Fibroblast of skin of back (primary cell): ENCODE measurements at places on chromosomes 5 and 9.
A peak's percentile ranks its signal among the peaks of the same experiment; 100 is the strongest.

DNA sequence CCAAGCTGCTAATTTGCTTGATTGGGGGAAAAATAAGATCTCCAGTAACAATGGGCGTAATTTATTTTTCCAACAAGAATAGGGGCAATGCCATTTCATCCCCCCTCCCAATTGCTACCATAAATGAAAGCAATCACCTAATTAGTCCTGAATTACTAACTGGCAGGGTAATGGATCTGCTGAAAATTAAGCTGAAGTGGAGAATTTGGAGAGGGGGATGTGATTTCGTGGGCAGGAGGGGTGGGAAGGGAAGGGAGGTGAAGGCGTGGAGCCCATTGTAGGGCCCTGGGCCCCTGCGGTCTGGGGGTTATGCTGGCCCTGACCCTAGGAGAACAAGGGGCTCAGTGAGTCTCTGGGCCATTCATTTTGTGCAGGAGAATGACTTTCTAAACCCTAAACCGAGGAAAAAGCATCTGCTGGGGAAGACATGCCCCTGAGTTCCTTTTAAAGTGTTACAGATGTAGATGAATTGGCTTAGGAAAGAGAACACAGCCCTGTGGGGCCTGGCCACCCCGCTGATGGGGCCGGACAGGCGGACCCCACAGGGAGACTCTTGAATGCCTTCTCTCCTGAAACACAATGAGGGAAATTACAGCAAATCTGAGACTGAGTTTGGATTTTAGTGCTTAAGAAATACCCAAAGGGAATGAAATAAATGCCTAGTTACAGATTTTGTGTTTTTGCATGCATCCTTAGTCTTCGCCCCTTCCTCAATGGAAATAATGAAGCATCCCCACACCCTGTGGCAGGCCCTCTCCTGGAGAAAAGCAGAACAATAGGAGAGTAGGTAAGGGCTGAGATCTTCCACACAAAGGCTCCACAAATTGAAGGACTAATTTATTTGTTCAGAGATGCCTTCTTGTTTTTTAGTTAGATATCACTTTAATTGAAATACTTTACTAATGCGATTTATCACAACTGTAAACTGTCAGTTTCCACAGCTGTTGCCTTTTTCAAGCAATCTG, 143.2 kb downstream of the PSAT1 start:
- peak; percentile 7 for DNase-seq

GRCh38 chr5:32584646-32585045, 711 bp upstream of the SUB1 start:
- DNase-seq, result no peak

- DNase-seq, result peak; percentile 40
Observed at GRCh38 chr9:127014216-127014909, 99.8 kb downstream of the RALGPS1 start.

DNA sequence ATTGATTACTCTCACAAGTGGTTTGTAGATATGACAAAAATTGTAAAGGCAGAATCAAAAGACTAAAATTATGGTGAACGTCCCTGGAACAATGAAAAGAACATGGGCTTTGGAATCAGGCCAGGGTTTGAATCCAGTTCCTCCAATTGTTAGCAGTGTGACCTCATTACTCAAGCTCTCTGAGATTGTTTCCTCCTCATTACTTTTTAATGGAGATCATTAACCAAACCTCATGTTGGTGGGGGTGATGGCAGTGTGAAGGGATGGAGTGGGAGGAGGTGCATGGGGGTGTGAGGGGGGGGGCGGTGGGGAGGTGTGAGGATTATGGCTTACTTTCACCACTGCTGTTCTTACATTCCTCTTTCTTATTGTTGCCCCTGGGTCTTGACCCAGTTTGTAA, 44.1 kb upstream of the FOXE1 start:
- DNase-seq, result no peak

- no peak for DNase-seq
Observed at GRCh38 chr5:102764381-102765004, 9.4 kb downstream of the PAM start.

- DNase-seq, result peak; percentile 47
Observed at GRCh38 chr5:134026521-134027287, 21.9 kb upstream of the VDAC1 start.

GRCh38 chr5:54728588-54728915, 211.0 kb downstream of the SNX18 start:
- no peak for DNase-seq

- no peak for DNase-seq
Observed at GRCh38 chr5:6252581-6252980, 125.8 kb downstream of the MED10 start.

GRCh38 chr5:171309276-171310211, 496 bp downstream of the TLX3 start:
- no peak for DNase-seq

GRCh38 chr5:7882926-7883325, 14.0 kb downstream of the MTRR start:
- no peak for DNase-seq

- DNase-seq, result no peak
Observed at GRCh38 chr5:150746-151145, 40.5 kb upstream of the LRRC14B start.

DNA sequence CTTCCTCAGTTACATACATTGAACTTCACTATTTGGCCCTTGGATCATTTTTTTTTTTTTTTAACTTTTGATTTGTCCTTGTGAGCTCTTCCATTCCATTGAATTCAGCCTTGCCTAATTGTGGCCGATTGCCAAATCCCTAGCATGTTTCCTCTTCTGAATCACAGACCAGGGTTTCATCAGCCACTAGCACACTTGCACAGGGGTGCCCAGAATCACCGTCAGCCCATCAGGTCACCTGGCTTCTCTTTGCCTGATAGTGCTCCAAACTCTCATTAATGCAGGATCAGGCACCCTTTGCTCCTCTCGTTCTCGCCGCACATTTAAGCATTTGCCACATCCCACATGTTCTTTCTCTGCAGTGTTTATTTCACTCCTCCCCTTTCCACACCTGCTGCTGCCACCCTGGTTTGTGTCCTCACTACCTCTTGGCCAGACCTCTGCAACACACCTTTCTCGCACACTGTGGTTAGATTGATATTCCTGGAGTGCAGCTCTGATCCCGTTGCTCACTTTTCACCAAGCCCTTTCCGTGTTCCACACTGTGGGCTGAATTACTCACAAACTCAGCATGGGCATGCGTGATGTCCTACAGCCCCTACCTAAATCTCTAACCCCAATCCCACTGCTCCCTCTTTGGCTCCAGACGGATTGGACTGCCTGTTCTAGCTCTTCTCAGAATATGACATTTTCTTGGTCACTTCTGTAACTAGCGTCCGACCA, 9.8 kb downstream of the PIK3R1 start:
- peak; percentile 85 for DNase-seq

GRCh38 chr5:5437227-5438172, 15.0 kb downstream of the ICE1 start:
- DNase-seq, result no peak

GRCh38 chr5:118996098-118996497, 7.8 kb upstream of the DTWD2 start:
- DNase-seq, result no peak

DNA sequence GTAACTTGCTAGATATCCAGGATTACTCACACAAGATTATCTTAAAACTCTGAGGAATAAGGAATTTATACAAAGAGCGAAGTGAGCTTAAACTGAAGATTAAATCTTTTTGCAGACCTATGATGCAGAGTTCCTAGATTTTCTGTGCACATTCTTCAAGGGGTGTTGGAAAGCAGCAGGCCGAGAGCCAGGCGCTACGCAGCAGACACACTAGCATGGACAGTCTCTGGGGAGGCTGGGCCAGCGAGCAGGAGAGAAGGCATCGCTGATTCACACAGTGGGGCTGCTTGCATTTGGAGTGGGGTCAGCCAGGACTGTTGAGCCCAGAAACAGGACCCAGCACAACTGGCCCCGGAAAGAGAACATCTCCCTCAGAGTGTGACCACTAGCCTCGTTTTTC, 136.3 kb downstream of the ADAMTS16 start:
- DNase-seq, result no peak

- no peak for DNase-seq
Observed at GRCh38 chr9:16303506-16303905, 567.0 kb downstream of the BNC2 start.

- DNase-seq, result no peak
Observed at GRCh38 chr5:140443-140829, 48.5 kb downstream of the PLEKHG4B start.

- DNase-seq, result no peak
Observed at GRCh38 chr5:9878206-9878605, 248.1 kb upstream of the TAS2R1 start.

DNA sequence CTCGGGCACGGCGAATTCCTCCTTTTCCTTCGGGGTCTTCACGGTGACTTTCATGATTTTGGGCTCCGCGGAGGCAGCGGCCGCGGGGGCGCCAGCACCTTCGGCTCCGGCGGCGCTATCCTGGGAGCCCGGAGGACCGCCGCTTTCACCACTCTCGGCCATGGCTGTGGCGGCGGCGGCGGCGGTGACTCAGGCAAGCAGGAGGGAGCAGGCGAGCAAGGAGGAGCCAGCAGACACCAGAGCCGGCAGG, 315 bp downstream of the UBQLN1 start:
- DNase-seq, result peak; percentile 82

DNA sequence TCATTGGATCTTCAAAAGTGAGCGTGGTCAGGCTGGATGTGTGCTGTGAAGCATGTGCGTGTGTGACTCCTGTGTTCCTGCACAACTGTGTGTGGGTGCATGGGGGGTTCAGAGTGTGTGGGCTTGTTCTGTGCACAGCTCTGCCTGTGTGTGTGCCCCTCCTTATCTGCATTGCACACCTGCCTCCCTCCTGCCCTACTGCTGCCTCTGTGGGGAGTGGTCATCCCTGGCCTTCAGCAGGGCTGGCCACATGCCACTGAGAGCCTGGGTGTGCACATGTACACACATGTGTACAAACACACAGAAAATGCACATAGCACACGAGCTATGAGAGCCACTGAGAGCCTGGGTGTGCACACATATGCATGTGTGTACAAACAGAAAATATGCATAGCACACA, 92.1 kb downstream of the CACNA1B start:
- DNase-seq, result no peak

GRCh38 chr9:102950346-102950745, 44.8 kb upstream of the CYLC2 start:
- DNase-seq, result peak; percentile 2

DNA sequence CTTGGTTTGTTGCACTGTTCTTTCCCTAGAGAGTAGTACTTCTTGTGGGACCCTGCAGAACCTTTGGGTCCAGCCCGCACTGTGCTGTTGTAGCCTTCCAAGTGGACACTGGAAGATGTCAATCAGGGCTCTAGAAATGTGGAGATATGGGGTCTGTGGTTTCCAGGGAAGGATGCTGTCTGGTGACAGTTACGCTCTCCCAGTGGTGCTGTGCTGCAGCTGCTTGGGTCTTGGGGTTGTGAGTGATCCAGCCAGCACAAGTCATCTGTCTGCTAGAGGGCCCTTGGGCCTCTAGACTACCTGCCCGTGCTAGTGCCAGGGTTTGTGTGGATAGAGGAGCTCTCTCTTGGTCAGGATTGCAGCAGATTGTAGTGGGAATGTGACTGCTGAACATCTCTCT, 484.5 kb downstream of the DMAC1 start:
- no peak for DNase-seq

DNA sequence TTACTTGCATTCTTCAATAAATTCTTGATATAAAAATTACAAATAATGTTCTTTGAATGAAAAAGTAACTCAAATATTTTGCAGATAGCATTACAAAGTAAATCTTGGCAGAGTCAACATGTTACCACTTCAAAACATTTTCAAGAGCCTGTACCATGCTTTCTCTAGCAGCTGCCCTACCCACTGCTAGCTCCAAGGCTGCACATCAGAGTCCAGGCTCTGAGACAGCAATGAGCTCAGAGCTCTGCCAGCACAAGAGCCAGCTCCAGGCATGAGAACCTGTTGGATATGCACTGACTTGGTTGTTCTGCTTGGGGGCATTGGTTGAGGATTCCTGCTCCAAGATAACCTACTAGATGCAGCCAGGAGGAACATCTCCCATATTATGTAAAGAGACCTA, 211.3 kb upstream of the HAPLN1 start:
- no peak for DNase-seq

DNA sequence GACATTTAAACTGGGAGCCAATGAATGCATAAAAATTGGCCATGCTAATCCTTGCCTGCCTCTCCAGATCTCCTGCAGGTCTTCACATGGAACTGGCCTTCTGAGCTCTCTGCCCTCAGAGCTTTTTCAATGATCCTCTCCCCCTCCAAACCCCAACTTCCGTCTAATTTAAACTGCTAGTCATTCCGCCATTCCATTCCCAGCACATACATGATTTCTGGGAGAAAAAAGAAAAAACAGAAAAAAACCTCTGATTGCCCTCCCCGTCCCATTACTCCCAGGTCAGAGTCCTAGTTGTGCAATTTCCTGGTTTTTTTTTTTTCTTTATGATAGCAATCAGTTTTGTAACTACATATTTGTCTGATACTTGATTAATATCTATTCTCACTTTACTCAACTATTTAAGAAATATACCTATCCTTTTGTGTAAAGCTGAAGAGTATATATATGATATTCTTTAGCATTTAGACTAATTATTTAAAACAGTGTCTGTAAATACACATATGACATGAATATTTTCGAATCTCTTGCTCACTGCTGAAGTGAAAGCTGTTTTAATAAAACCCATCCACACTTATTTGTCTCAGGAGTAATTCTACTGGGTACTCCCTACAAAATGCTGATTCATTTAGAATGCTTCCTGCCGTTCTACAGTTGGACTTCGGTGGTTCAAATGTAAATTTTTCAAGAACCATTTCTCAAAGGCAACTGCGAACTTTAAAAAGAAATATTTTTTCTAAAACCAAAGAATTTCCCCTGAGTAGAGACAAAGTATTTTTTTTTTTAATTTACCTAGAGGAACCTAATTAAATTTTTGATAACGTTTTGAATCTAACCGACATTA, 1.6 kb downstream of the HINT1 start:
- peak; percentile 40 for DNase-seq

DNA sequence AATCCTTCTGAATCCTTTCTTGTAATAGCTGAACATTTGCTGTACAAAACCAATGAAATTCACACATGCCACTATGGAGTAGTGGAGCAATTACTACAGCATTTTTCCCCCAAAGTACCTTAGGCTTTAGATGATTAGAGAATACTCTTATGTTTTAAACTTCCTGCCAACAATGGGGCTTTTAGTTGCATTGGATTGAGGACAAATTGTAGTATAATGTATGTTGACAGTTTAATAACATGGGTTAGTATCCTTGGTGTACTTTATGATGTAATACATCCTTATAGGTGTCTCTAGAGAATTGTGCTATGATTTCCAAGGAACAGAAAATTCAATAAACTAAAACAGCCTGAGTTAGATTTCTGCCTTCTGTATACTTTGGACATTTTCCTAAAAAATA, 422.7 kb upstream of the GRAMD2B start:
- no peak for DNase-seq

DNA sequence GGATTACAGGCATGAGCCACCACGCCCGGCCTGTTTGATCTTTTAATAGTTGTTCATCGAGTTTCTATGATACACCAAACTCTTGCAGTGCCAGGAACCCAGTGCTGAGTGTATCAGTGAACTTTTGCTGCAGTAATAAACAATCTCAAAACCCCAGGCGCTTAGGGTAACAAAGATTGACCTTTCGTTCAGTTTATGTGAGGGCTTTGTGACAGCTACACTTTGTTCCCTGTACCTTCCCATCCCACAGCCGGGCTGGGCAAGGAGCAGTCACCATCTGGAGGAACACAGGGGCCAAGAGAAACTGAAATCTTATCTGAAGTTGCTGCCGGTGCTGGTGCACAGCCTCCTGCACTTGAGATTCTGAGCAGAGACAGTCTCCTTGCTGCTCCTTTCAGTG, 17.2 kb upstream of the WNK2 start:
- no peak for DNase-seq
